ENCODE measurements at places on chromosomes 1 and 21.

DNA sequence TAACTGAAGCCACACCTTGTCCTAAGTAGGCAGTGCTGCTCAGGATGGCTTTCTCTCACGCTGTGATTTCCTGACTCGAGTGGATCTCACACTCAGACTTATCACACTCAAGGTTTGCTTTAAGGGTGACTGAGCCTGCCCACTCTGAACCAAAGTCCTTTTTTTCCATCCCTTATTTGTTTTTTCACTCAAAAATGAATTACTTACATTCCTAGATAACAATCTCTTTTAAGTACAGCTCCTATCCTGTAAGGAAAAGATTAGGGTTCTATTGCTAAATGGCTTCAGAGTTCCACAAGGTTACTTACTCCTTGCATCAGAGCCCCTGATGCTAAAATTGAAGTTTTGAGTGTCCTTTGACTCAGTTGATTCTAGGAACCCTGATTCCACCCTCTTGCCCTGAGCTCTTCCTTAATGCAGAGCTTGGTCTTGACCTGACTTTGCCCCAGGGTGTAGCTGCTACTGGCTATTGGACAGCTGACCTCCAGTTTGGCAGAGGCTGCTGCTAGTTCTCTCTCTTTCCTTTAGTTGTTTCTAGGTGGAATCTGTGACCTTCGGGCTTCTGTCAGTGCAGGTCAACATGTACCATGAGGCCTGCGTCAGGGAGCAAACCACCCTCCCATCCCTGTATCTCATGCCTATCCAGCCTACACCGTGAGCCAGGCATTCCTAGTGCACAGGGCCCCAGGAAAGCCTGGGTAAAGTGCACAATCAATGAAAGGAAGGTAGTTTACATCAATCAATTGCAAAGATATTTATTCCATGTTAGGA lies 80.1 kb upstream of the CD55 start:
- DNase-seq = no peak

DNA sequence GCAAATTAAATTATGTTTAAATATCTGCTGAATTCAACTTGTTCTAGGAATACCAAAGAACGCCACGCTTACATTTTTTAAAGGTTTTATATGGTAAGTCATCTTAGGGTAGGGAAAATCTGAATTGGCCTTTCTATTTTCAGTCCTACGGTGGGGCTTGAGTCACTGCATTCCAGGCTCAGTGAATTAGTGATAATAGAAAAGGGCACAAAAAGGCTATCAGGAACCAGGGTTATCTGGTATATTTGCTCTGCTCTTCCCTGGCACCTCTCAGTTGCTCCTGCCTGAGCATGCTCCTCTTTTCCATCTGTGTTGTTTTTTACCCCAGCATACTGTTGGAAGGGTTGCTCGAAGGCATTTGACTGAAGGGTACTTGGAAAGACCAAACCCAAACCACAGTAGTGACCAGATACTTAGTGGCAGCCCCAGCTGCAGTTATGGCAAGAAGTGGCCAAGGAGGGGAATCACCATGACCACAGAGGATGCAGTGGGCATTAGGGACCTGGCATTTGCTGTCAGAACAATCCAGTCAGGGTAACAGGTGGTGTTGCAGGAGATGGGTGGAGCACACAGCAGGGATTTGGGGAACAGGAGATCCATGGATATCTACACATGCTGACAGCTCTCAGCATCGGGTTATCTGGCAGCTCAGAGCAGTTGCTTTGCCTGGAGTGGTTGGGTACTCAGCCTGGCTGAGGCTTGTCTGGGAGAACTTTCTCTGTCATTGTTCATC lies 2.3 kb downstream of the OVAAL start:
- DNase-seq = no peak

- DNase-seq = no peak
Observed at GRCh38 chr1:19759740-19760089, 40.0 kb downstream of the TMCO4 start.

GRCh38 chr1:236133339-236133738 lies 9.0 kb upstream of the GPR137B start:
- no peak for DNase-seq

DNA sequence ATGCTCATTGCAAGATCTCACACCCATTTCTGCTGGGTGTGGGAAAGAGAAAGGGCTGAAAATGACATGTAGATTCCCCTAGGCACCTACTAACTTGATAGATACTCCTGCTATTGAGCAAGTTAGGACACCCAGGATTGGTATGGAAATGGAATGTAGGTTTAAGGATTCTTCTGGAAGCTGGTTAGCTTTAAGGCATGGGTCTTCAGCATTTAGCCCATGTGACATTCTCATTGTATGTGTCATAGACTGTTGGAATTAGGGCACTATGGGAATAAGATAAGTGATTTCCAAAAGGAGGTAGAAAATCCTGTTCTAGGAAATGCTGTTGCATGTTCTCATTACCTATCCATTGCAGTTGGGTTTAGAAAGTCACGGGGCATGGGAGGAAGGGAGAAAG lies 76.2 kb downstream of the DISC1 start:
- DNase-seq = no peak
